NCI-H1092 (cell line): ENCODE measurements at places on chromosomes 16 and 17.

GRCh38 chr17:75917141-75917916, 12.6 kb upstream of the MRPL38 start:
- no peak for DNase-seq

DNA sequence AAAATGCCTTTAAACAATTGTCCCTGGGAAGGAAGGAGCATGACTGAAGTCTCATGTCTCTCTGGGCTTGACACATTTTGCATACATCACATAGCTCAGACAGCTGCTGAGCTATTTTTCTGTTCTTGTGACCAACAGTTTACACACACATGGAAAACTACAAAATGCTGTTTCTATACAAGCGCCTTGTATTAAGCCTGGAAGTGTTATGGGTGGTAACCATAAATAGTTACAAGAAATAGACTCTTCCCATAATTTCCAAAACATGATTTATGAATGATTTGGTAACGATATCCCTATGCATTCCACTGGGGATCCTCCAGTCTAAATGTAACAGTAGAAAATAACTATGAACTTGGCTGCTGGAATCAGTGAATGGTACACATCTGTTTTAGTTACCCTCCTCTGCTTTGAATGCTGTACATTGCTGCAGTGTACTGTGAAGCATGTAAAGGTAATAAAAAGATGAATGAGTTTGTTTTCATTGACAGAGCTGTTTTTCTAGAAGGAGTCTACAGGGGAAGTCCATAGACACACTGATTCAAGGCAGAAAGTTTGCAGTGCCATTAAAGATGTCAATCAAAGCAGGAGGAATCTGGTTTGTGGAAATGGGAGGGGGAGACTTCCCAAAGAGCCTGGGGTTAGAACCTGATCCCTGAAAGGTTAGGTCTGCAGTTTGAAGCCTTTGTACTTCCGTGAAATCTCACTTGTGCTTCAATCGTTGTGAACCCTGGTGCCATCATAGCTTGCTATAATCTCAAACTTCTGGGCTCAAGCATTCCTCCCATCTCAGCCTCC, 5.0 kb downstream of the ACSF2 start:
- no peak for DNase-seq

DNA sequence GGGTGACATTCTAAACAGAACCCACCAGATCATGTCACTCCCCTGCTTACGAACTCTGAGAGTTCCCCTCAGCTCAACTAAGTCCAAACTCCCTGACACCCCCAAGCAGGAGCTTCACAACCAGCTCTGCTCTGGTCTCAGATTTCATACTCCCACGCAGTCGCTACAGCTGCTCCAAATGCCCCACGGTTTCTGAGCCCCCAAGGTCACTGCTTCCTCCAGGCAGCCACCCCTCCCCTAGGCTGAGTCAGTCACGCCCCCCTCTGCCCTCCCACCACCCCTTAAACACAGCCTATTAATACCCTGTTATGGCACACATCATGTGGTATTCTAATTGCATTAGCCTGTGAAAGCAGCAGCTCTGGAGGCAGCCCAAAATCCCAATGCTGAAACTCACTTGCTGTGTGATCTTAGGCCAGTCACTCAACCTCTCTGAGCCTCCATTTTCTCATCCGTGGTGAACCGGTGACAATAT, 51.5 kb downstream of the GSG1L start:
- DNase-seq: no peak

- no peak for DNase-seq
Observed at GRCh38 chr17:46764709-46765401, 53.6 kb downstream of the WNT3 start.

DNA sequence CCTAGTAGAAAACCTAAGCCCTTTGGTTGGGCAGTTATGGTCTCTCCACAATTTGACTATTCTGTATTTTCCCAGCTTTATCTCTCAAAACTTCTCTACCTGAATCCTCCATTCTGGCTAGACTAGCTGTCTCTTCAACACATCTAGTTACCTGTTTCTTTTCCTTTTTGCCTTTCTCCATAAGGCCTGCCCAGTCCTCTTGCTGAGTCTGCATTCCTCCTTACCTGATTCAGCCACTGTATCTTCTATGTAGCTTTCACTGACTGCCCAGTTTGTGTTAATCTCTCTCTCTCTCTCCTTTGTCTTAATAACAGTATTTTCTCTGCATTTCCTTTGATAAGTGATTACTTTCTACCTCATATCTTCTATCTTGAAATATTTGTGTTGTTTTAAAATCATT, 2.1 kb upstream of the EVI2A start:
- DNase-seq: no peak

DNA sequence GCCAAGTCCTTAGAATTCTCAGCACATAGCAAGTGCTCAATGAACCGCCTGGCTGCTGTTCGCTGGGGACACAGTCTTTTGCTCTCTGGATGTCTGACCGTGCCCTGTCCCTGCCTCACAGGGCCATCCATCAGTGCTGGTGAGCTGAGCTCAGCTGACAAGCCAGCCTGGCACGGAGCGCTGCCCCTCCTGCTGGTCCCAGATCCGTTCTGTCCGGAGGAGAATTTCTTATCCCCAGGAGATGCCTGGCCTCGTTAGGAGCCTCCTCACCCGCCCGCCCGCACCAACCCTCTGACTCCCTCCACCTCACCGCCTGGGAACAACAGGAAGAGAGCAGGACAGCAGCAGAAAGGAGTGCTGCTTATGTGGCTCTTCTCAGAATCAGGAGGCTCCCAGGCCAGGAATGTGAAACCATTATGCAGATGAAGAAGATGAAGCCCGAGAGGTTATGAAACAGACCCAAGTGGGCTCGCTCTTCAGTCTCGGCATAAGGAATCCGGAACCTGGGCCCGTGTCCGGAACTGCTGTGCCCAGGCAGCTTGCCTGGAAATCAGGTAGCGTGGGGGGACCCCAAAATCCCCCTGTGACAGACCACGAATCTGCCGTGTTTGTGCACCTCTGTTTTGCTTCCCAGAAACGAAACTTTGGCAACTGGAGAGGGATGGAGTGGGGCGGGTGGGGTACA, 28.8 kb upstream of the RMI2 start:
- DNase-seq: no peak
